Activated T-helper 17 cell treated with anti-CD3 and anti-CD28 coated beads, Interleukin-2, amount 50 U/mL, for 72 hours (primary cell): ENCODE measurements at places on chromosomes 4 and X. TPM values are rescaled to one million over a fixed set of nuclear protein-coding genes. Genes with fewer than 3 reads are reported as not detected.

The IL9R gene
- 4.3 TPM for total RNA-seq

The SPANXN4 gene
- not detected for total RNA-seq

The STPG2 gene
- 0.21 TPM for total RNA-seq

The UGT2B28 gene
- not detected for total RNA-seq

The PPEF2 gene
- not detected for total RNA-seq

The ANOS1 gene
- total RNA-seq: not detected
